ENCODE measurements at places on chromosomes 16 and 17.

GRCh38 chr16:56625140-56625942 lies at the start of gene MT1E:
TSS of gene MT1E (plus strand) at chr16:56625781. CDS start at chr16:56625852, 71 bp downstream.
- DNase-seq = peak; percentile 66

GRCh38 chr16:15598648-15599190 lies 44.2 kb downstream of the MARF1 start:
- no peak for DNase-seq

DNA sequence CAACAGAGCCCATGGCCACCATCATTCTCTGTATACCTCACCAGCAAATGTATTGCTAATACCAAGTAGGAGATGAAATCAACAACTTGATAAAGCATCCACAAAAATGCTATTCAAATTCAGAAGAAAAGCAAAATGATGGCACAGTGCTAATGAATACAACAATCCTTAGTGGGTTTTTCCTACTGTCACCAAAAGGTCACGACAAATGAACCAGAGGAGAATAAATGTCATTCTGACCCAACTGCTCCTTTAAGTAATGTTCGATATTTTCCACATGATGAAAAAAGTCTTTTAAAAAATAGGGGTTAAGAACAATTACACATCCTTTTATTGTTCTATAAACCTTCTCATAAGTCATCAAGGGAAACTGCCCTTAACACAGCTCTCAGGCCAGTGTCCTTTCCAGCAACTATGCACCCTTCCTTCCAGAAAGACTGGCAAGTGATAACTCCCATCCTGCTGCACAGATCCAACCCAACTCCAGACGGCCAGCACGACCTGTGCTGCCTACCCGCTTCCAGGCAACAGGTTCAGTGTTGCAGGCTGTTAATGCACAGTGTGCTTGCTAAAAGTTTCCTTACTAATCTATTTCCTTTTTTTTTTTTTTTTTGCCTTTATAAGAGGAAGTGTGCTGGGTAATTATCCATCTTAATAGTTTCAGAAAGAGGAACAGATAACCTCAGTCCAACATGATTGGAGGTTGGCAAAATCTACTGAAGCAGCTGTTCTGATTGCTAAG lies 15.4 kb downstream of the FBXO31 start:
- no peak for DNase-seq

GRCh38 chr16:25627641-25628040 lies 64.1 kb upstream of the HS3ST4 start:
- DNase-seq = no peak

- no peak for DNase-seq
Measured at GRCh38 chr16:11091021-11091785, 146.8 kb downstream of the CLEC16A start.

GRCh38 chr16:69830534-69831211 lies 68.5 kb downstream of the WWP2 start:
- DNase-seq = no peak

All from H1 (cell line).